ENCODE measurements at places on chromosomes 7 and 10.

GRCh38 chr7:105304040-105304895 lies 84.5 kb downstream of the SRPK2 start:
- no peak for DNase-seq

- no peak for DNase-seq
These were observed 125.0 kb downstream of the FAM53B start for GRCh38 chr10:124619195-124619594.

- no peak for DNase-seq
These were observed 745.9 kb downstream of the GATA3 start for GRCh38 chr10:8800426-8800825.

- no peak for DNase-seq
These were observed 234.1 kb downstream of the PTEN start for GRCh38 chr10:88097536-88097935.

- DNase-seq = no peak
These were observed 58.0 kb downstream of the RAMP3 start for GRCh38 chr7:45215601-45216062.

- no peak for DNase-seq
These were observed 21.5 kb upstream of the GGCT start for GRCh38 chr7:30526163-30526562.

DNA sequence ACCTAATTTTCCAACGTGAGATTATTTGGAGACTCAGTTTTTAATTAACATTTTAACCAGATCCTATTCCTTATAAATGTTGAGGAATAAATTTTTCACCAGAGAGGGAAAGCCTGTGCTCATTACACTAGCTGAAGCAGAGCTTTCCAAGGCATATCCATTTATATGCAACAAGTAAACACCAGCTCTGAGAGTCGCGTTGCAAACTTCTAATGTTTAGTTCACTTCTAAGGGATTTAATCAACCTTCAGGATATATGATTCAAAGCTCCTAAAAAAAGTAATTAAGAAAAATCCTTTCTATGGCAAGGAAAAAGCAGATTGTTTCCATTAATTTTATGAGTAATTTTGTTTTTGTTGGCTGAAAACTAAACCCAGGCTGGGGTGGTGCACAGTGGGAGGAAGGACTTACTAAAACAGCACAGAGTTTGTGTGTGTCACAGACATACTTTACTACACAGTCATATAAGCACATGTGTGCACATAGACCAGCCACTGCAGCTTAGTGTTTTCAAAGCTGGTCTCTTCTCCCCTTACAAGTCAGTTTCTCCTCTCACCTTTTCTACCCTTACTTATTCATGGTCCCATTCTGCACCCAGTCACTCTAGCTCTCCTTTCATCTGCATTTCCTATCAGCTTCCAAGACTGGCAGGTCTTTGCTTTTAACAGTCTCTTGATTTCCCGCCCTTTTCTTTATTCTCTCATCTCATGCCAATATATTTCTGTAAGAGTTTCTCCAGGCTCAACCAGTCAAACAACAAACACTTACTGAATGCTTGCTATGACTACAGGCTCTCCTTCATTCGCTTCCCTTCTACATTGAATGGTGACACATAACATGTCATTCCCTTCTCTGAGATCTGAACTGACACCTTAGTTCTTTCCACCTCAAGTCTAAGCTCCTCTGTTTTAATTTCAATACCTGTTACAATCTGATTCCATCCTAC lies 81.1 kb upstream of the FZD1 start:
- DNase-seq = peak; percentile 50

DNA sequence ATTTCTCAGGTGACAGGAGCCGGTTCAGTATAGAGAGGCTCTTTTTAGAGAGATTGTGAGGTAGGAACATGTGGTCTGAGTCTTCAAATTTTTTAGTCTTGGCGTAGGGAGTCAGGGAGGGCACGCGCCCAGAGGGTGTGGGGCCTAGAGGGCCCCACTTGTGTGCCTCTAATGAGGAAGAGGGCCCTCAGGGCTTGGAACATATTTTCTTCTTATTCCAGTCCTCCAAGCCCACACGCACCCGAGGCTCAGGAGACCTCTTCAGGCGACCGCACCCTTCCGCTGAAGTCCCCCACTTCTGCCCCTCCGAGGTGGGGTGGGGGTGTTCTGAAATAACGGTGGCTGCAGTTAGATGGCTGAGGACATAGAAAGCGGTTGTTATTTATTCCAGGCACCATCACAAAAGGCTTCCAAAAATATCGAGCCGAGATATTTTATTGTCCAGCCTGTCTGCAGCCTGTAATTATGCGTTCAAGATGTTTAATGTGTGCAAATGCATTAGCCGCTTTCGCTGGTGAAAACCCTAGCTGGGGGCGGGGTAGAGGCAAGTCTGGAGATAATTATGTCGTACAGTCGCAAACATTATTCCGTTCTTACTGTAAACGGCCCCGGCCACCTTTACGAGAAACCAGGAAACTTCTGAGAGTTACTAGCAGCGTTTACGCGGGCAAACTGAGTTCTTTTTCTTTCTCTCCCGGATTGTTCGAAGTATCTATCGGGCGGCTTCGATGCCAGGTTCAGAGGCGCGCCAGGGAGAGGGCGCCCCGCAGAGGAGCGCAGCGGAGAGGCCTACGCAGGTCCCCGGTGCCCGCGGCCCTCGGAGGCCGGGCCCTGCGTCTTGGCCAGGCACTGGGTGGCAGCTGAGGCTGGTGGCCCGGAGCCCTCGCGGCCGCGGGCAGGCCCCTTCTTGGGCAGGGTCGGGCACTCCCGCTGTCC lies 12.9 kb upstream of the HOXA13 start:
- no peak for DNase-seq

DNA sequence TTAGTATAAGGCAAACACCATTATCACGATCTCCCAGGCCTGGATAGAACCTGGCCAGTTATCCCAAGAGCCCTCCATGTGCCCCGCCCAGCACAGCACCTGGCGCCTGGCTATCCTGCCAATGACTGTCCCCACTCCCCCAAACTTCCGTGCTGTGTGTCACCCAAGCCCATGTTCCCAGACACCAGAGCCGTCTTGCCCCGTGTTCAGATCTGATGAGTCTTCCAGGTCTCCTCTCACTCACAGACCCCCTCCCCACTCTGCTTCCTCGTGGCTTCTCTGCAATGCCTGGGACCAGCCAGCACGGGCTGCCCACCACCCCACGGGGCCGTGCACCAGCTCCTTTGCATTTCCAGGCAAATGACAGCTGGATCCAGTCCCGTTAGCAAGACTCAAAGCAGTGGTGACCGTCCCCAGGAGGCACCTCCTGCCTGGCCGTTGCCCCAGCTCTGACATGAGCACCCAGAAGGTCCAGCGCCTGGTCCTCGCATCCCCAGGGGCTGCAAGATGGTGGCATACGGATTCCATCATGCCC lies 43.8 kb upstream of the INPP5A start:
- DNase-seq = no peak

GRCh38 chr10:73827346-73828089 lies 16.1 kb upstream of the NDST2 start:
- DNase-seq = no peak

GRCh38 chr10:96666741-96667140 lies 53.6 kb downstream of the PIK3AP1 start:
- no peak for DNase-seq

- no peak for DNase-seq
These were observed 67.5 kb downstream of the MKI67 start for GRCh38 chr10:128058750-128059134.
